ENCODE measurements at places on chromosomes 16 and 17.

GRCh38 chr17:73867056-73867455 is 222.8 kb upstream of the SDK2 start:
- DNase-seq, result no peak

- DNase-seq, result no peak
These were observed 18.8 kb downstream of the ADORA2B start for GRCh38 chr17:15963670-15964110.

- no peak for DNase-seq
These were observed 65.7 kb downstream of the MPRIP start for GRCh38 chr17:17107891-17108431.

- no peak for DNase-seq
These were observed 148.6 kb downstream of the CLEC16A start for GRCh38 chr16:11092788-11093571.

DNA sequence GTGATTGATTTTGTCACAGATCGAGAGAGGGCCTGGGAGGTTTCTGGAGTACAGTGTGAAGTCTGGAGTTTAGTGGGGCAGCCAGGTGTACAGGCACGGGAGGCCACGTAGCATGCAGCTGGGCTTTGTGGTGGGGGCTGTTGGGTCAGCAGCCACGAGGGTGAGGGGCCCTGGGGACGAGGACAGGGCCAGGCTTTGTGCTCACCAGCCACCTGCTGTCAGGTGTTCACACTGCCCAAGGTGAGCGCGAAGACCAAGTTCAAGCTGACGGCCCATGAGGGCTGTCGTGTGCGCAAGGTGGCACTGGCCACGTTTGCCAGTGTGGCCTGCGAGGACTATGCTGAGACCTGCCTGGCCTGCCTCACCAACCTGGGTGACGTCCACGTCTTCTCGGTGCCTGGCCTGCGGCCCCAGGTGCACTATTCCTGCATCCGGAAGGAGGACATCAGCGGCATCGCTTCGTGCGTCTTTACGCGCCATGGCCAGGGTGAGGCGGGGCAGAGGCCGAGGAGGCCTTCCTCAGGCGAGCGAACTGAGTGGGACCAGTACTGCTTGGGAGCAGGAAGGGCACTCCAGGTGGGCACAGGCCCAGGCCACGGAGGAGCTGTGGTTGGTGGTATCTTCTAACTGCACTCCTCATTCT is 15.9 kb downstream of the LLGL1 start:
- no peak for DNase-seq

DNA sequence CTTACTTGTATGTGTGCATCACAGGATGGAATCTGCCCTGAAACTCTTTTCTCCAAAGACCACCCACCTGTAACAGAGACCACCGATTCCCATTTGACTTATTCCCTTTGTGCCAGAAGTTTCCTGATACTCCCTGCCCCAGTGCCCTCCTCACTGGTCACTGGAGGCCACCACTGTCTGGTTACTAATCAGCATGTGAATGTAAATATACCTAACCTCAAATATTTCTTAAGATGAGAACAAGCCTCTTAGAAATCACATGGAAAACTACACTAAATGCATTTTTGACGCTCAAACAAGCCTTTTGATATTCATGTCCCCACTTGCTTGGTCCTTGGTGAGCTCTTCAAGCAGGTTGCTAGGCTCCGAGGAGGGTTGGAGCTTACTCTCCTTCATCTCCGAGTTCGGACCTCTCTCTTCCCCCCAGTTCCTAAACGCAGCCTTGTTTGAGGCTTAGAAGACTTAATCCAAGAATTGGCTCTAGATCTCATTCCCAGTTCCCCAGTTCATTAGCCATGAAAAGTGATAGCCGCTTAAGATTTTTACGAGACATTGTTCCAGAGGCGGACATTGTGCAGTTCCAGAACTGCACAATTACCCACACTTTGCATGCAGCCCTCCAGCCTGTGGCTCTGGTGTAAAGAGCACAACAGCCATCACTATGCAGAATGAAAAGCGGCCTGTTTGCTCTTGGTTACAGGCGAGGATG is 579.2 kb upstream of the PSMD7 start:
- peak; percentile 79 for DNase-seq

GRCh38 chr16:77970371-77970770 is 52.0 kb upstream of the CLEC3A start:
- DNase-seq, result no peak

DNA sequence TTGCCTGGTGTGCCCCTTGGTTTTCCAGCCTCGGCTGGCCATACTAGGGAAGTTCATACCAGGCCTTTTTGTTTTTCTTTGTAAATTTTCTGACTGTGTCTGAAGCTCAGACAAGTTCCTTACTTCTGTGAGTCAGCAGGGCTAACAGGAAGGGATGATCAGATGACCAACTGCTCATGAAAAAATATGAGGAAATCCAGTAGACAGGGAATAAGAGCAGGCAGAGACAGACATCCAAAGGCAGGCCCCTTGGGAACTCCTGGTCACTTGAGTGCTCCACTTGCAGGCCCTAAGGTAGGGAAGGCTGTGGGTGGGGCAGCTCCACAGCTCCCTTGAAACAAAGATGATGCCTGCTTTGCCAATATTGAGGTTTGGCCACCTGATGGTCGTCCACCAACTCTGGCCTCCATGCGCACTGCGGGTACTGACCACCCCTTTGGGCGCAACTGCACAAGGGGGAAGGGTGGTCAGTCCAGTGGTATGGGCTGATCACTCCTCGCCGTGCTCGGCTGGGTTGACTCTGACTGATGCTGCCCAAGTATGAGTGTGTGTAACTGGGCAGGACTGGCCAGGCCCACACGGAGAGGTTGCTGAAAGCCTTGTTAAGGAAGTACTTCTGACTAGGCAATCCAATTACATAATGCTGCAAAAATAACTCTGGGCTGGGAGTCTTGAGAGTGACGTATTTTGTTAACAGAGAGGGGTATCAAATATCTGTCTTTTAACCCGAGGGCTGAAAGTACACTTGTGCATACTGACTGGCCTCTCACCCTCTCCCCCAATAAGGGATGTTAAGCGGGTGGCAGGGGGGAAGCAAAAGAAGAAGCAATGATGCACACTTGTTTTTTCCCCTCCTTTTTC is 20.8 kb upstream of the ZFHX3 start:
- peak; percentile 48 for DNase-seq

DNA sequence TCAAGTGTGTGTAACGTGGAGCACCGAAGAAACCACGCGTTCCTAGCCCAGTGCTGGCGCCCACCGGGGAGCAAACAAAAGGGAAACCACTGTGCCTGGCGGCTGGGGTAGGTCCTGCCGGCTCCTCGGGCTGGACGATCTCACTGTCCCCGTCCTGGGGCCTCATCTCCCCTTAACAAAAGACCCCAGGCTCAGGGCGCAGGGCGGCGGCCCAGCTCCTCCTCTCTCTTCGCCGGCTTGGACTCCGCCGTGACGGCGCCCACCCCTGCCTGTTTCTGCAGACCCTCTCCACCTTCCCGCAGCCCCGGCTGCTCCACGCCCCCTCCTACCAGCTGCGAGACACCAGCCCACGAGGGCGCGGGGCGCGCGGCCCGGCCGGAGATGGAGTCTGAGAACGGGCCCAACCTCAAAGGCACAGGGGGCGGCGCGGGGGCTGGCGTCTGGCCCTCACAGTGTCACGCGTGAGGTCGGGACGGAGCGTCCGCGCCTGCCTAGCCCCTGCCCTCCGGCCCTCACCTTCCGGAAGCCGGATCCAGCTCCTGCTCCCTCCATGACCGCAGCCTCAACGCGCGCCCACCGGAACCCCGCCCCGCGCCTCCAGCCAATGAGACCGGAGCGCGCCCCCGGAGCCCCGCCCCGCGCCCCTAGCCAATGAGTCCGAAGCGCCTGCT is at the start of gene CENPX:
Gene CENPX, minus strand, starts transcription at position 569 of the 671 bp plus-strand sequence. Its CDS starts 17 bp downstream, at position 552.
- DNase-seq, result no peak

DNA sequence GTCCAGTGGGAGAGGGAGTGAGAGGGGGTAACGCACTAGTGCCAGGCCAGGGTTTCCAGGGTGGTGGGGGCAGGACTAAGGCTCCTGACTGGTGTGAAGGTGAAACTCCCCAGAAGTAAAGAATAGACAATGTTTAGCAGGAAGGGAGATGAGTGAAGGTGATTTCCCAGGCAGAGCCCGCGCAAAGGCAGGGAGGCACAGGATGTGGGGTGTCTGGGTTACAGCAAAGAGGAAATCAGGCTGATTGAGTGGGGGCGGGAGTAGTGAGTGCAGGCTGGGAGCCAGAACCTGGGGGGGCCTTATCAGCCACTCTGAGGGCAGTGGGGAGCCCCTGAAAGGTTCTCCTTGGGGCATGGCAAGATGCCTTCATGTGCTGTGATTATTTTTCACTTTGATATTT is 167.5 kb downstream of the UTP18 start:
- DNase-seq, result no peak

- no peak for DNase-seq
These were observed 77.9 kb downstream of the KSR1 start for GRCh38 chr17:27533874-27534815.

DNA sequence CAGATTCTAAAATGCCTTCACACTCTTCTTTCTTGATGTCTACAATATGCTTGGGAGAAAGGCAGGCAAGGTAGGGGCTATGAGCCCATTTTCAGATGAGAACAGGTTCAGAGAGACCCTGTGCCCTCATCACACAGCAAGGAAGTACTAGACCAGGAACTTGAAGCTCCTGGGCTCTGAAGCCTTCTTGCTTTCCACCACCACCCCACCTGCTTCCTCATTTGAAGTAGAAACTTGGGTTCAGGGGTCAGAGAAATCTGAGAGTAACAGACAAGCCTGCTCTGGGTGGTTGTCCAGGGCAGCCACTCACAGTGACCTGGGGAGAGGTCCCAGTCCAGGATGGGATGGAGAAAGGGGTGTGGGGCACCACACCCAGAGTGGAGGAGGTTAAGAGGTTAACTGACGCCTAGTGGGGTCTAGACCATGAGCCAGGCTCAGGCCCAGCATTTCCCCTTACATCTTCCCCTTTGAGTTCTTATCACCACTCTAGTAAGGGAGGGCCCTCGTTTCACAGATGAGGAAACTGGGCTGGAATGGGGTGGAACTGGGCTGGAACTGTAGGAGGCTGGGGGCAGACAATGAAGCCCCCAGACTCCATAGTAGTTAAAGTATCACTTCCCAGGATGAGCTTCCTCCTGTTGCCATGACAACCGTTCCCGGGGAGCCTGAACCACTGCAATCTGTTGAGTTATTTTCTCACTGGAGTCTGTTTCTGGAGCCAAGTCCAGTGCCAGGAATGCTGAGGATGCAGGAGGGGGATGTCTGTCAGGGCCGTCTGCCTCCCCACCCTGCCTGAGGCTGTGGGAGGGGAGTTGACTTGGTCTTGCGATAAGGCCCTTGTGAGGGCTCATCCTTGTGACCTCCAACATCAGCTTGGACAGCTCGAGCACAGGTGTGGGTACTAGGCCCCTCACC is 16.2 kb upstream of the PHF12 start:
- no peak for DNase-seq

GRCh38 chr17:601926-602303 is 112.7 kb downstream of the VPS53 start:
- no peak for DNase-seq
